ENCODE measurements at places on chromosomes 3 and 15.

DNA sequence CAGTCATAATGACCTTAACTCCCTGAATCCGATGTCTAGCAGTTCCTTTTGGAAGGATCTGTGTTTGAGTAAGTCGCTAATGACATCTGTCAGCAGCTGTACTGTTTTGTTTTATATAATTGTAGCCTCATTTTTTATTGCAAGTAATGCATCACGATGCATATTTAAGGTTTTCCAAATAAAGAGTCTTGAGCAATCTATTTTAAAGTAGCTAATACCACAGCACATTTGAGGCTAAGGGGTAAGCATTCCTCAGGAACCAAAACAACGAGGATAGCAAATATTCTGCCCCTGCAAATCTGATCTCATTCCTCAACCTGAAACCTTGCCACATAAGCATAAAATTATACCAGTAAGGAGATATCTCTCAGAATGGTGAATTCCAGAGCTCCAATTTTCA lies 98.7 kb downstream of the TBC1D5 start:
- DNase-seq = no peak

- no peak for DNase-seq
Measured at GRCh38 chr3:161031134-161031533, 74.0 kb downstream of the B3GALNT1 start.

DNA sequence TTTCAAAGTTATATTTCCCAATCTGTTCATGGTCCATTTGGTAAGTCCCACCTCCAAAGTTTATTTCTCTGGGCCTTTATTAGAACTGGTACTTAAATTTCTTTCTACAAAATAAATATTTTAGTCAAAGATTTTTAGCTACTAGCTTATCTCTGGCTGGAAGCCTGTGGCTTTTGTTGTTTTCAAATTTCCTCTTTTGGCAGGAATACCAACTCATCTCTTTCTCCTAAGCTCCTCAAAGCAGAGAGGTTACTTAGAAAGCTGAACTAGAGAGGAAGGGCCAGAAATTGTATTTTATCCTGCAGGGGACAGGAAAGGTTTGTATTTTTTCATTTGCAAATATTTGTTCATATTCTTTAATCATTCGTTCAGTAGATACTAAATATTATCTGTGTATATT lies 227.8 kb downstream of the TBL1XR1 start:
- no peak for DNase-seq

- DNase-seq = no peak
Measured at GRCh38 chr3:32995098-32995497, 43.7 kb downstream of the CCR4 start.

DNA sequence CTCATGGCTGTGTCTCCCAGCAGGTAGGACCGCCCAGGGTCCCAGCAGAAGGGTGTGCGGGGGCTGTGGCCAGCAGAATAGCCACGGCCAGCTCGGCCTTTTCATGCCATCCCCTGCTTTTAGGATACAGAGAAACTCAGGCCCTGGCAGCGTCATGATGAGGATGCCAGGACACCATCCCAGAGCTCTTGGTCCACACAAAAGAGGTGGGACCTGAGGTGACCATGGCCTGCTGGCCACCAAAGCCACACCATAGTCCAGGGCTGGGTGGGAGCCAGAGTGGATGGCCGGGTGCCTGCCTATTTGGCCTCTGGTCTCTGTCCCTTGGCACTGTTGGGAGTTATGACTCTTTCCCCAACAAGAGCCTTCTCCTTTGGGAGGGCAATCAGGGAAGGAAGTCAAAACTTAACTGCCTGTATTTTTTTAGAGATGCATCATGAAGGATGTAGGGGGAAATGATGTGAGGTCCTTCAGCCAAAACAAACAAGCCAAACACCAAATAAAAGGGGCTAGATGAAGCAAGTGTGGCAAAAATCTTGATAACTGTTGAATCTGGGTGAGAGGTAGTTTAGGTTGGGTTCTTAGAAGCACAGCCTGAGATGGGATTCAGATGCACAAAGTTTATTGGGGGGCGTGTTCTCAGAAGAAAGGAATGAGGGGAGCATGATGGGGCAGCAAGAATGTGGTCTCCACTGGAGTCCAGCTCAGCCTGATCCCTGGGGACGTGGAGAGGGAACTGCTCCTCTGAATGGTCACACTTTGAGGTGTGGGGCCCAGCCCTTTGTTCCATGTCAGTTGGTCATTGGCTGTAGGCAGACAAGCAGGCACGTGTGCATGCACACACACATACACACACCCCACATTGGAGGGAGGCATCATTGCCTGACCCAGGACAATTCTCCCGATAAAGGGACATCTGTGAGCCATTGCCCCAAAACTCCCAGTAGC lies 33.2 kb downstream of the SMAD6 start:
- no peak for DNase-seq
